ENCODE measurements at places on chromosomes 4 and X. TPM values are rescaled to one million over a fixed set of nuclear protein-coding genes. Genes with fewer than 3 reads are reported as not detected.

DNA sequence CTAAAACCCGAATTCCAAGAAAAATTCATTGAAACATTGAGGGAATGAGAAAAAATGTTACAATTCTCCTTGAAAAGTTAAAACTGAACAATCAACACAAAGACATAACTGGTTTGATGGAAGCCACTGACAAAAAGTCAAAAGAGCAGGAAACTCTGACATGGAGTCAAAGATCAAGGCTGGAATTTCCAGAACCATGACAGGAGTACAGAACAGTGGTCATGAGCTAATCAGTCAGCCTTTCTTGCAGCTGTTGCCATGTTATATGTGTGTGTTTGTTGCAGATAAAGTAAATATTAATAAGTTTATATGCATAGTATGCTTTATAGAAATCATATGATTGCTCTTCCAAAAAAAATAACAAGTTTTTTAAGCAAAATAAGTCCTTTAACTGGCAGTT lies 184.7 kb upstream of the HCCS start:
- no peak for DNase-seq
- no peak overlapping the region for H3K4me3 ChIP-seq
- H3K36me3 ChIP-seq, result no peaks in the 10 kb centered on the region
- no peak overlapping the region for H3K27ac ChIP-seq

DNA sequence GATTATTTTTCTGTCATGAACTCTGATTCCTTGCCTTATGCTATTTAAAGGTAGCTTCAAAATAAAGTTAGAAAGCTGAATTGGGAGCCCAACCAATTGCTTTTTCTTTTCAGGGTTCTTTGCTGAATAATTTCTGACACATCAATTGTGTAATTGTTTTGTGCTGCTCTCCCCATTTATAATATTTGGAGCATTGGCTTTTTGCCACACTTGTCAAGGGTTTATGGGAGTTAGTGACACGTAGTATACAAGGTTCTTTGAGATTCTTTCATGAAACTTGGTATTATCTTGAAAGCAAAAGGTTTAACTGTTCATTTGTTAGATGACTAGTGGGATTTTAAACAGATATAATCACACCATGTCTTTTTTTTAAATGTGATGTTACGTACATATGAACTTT lies 80.9 kb downstream of the POLA1 start:
- H3K27me3 ChIP-seq, result no peaks in the 10 kb centered on the region
- H3K27ac ChIP-seq, result no peak overlapping the region
- no peak for DNase-seq

Gene BEX5
- 1.4 TPM for polyA plus RNA-seq

DNA sequence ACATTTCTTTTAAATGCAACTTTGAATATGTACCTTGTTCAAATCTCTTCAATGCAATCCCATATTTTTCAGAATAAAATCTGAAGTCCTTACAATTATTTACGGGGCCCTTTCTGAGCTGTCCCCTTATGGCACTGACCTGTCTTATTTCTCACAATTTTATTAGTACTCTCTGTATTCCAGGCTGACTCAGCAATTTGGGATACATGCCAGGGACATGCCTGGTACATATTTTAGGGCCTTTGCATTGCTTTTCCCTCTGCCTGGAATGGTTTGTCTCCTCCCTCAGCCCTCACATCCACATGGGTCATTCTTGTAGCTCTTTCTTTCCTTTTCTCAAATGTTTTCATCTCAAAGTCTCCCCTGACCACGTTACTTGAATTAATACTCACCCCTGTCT lies 172.2 kb upstream of the TECRL start:
- no peaks in the 10 kb centered on the region for H3K27me3 ChIP-seq
- DNase-seq, result no peak
- no peak overlapping the region for H3K4me3 ChIP-seq
- no peaks in the 10 kb centered on the region for H3K4me1 ChIP-seq

- DNase-seq, result no peak
- H3K36me3 ChIP-seq, result no peaks in the 10 kb centered on the region
- H3K4me3 ChIP-seq, result no peak overlapping the region
- H3K4me1 ChIP-seq, result no peaks in the 10 kb centered on the region
- no peaks in the 10 kb centered on the region for H3K27me3 ChIP-seq
Measured at GRCh38 chr4:78410676-78411075, 140.9 kb upstream of the ANXA3 start.

DNA sequence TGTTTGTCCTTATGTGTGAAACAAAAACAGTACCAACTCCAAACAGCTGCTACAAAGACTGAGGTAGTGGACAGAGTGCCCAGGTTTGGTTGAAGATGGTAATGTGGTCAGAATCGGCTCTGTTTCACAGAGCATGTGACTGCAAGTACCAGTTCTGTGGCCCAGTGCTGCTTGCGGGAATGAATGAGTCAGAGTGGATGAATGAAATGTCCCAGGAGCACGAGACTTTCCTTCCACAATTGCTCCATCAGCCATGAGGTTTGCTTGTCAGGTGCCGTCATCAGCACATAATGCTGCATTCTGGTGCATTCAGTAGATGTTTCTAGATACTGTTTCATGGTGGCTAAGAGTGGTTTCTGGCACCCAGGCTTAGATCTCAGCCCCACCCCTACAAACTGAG lies 84.2 kb downstream of the GPR143 start:
- no peak overlapping the region for H3K27ac ChIP-seq
- H3K27me3 ChIP-seq, result no peaks in the 10 kb centered on the region
- H3K4me1 ChIP-seq, result no peaks in the 10 kb centered on the region
- H3K4me3 ChIP-seq, result no peak overlapping the region
- no peak for DNase-seq

Gene CHRDL1
- polyA plus RNA-seq, result 3.2 TPM

DNA sequence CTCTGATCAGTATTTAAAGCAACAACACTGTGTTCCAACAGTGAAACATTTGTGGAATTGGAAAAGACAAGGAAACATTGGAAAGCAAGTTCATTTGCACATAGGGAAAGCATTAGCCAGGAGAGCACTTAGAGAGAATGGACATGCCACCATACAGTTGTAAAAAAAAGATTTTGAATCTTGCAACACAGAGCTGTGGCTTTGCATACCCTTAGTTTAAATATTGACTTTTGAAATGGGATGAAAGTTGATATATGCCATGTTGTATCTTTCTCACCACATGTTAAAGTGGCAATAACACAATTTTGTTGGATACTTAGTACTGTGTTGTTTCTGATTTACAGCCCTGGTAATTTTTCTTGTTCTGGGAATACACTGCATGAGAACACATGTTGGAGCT lies 208.1 kb downstream of the BMPR1B start:
- H3K27me3 ChIP-seq, result no peaks in the 10 kb centered on the region
- H3K4me1 ChIP-seq, result no peaks in the 10 kb centered on the region
- no peak overlapping the region for H3K4me3 ChIP-seq
- no peaks in the 10 kb centered on the region for H3K36me3 ChIP-seq
- no peak overlapping the region for H3K27ac ChIP-seq

DNA sequence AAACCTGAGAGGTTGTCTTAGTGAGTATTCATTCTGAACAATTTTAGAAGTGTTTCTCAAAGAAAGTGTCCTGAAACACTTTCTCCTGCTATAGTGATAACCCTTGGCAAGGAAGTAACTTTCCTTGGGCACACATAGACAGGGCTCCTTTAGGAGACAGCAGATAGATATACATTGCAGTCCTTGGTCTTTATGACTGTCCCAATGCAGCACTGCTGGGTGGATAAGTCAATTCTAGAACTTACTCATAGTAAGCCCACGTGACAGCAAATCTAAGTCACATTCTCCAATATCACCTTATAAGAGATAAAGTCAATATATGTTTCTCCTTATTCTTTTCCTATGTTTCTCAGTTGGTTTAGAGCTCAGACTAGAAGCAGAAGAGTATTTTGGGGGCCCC lies 46.7 kb downstream of the GPRASP3 start:
- no peak overlapping the region for H3K4me3 ChIP-seq
- H3K27me3 ChIP-seq, result no peaks in the 10 kb centered on the region
- H3K27ac ChIP-seq, result no peak overlapping the region
- H3K36me3 ChIP-seq, result no peaks in the 10 kb centered on the region
- no peak for DNase-seq
- no peaks in the 10 kb centered on the region for H3K4me1 ChIP-seq

DNA sequence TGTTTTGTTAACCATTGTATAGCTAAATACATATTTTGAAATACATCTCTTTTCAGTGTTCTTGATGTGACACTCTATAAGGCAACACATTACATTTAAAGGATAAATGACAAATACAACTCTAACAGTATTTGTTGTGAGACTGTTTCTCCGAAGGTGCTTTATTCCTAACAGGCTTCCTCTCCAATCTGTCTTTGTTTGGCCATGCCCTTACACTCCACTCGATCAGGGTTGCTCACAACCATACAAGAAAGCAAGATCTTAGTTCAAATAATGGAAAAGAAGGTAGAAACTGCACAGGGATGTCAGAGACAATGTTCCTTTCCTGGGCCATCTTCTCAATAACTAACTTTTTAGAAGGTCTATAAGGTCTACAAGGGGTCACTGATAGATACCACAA lies 36.5 kb downstream of the AMMECR1 start:
- no peak overlapping the region for H3K4me3 ChIP-seq
- no peaks in the 10 kb centered on the region for H3K4me1 ChIP-seq
- DNase-seq, result no peak
- no peak overlapping the region for H3K27ac ChIP-seq
- no peaks in the 10 kb centered on the region for H3K27me3 ChIP-seq
- no peaks in the 10 kb centered on the region for H3K36me3 ChIP-seq

DNA sequence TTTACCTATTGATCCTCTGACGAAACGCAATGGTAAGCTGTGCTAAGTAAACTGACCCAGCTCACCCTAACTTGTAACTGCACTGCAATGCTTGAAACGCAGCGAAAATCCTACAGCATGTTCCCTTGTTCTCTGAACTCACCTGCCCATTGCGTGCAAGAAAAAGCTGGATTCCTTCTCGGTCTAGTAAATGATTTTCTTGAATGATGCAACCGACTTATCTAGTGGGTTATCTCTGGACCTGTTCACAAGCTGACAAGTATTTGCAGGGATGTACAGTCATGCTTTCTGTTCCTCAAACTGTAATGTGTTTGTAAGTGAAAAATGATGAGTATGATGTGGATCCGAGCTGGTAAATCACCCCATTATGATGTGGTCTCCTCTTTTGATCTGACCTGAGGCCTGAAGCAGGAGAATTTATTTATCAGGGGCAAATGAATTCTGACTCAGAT lies 140.1 kb downstream of the BTC start:
- no peak for DNase-seq
- no peak overlapping the region for H3K27ac ChIP-seq
- no peaks in the 10 kb centered on the region for H3K36me3 ChIP-seq
- H3K27me3 ChIP-seq, result no peaks in the 10 kb centered on the region
- no peak overlapping the region for H3K4me3 ChIP-seq

Gene SUPT20HL1
- 0.02 TPM for polyA plus RNA-seq

DNA sequence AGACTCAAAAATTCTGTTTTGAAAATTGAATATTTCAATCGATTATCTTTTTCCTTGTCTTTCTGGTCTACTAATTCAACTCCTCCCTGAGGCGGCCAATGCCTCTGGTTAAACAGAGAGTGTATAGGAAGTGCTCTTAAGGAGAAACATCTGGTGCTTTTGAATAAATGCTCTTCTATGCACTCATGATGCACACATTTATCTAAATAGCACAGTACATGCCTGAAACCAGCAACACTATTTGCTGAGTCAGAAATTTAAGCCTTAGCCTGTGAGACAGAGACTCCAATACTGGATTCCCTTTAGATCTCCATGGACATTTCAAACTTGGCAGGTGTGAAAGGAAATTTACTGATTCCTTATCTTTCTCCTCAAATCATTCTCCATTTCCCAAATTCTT lies 118.6 kb downstream of the SLIT2 start:
- no peak for DNase-seq
- no peaks in the 10 kb centered on the region for H3K4me1 ChIP-seq
- H3K36me3 ChIP-seq, result no peaks in the 10 kb centered on the region
- H3K4me3 ChIP-seq, result no peak overlapping the region

Gene ARSD
- 5.5 TPM for polyA plus RNA-seq

Gene BRS3
- polyA plus RNA-seq, result 0.27 TPM

DNA sequence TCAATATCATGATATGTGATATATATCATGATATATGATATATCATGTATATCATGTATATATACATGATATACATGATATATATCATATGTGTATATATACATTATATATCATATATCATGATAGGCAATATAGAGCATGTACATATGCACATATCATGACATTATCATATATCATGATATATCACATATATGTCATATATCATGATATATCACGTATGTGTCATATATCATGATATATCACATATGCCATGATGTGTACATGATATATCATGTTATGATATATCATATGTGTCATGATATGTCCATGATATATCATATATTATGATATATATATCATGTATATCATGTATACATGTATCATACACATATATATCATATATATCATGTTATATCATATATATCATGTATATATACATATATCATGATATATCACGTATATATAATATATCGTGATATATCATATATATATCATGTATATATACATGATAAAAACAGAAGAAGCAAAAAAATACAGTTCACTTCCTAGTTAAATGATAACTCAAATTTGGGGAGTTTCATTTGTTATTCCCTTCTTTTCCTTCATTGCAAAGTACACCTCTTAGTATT lies 670.1 kb upstream of the EPHA5 start:
- no peaks in the 10 kb centered on the region for H3K4me1 ChIP-seq
- no peak overlapping the region for H3K4me3 ChIP-seq
- no peak for DNase-seq
- no peaks in the 10 kb centered on the region for H3K27me3 ChIP-seq
- H3K27ac ChIP-seq, result no peak overlapping the region
- H3K36me3 ChIP-seq, result no peaks in the 10 kb centered on the region

- no peak overlapping the region for H3K27ac ChIP-seq
- no peak for DNase-seq
- H3K36me3 ChIP-seq, result no peaks in the 10 kb centered on the region
- no peaks in the 10 kb centered on the region for H3K27me3 ChIP-seq
- H3K4me3 ChIP-seq, result no peak overlapping the region
Measured at GRCh38 chr4:21451032-21451431, 497.5 kb downstream of the KCNIP4 start.

- H3K27ac ChIP-seq, result no peak overlapping the region
- H3K27me3 ChIP-seq, result no peaks in the 10 kb centered on the region
- H3K4me3 ChIP-seq, result no peak overlapping the region
- H3K36me3 ChIP-seq, result no peaks in the 10 kb centered on the region
Measured at GRCh38 chr4:105765690-105766407, 57.3 kb downstream of the GSTCD start.

Gene SPATA4
- polyA plus RNA-seq, result 0.16 TPM

- no peak for DNase-seq
- no peak overlapping the region for H3K4me3 ChIP-seq
- H3K27ac ChIP-seq, result no peak overlapping the region
- no peaks in the 10 kb centered on the region for H3K36me3 ChIP-seq
- H3K4me1 ChIP-seq, result no peaks in the 10 kb centered on the region
- no peaks in the 10 kb centered on the region for H3K27me3 ChIP-seq
Measured at GRCh38 chr4:8331575-8331955, 62.0 kb downstream of the HTRA3 start.

DNA sequence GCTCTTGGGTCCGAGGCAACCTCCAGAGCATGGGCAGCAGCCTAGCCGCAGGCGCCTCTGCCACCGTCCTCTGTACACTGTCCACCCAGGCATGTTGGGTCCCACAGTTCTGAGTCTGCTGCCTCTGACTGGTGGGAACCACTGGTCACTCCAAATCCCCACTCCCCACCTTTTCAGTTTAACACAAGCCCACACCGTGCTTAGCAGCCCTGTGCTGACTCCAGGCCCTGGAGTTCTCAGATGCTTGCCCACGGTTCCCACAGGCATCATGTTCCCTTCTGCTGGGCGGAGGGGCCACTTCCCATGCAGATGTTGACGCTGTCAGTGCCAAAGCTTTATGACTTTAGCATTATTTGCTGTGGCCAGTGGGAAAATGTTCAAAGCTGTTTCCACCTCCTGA lies 104.5 kb downstream of the SCD5 start:
- H3K36me3 ChIP-seq, result no peaks in the 10 kb centered on the region
- H3K4me1 ChIP-seq, result no peaks in the 10 kb centered on the region
- H3K27me3 ChIP-seq, result no peaks in the 10 kb centered on the region
- DNase-seq, result no peak
- H3K4me3 ChIP-seq, result no peak overlapping the region

Data from thymus (tissue), 14 donors.